SJSA1 (cell line): ENCODE measurements at places on chromosomes 16 and 17. TPM values are rescaled to one million over a fixed set of nuclear protein-coding genes. Genes with fewer than 3 reads are reported as not detected.

DNA sequence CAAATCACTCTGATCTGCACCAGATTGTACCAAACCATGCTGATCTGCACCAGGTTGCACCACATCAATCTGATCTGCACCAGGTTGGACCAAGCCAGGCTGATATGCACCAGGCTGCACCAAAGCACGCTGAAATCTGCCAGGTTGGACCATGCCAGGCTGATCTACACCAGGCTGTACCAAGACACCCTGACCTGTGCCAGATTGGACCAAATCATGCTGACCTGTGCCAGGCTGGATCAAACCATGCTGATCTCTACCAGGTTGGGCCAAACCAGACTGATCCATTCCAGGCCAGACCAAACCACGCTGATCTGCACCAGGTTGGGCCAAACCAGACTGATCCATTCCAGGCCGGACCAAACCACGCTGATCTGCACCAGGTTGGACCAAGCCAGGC lies 15.5 kb downstream of the QRICH2 start:
- no peak for DNase-seq

DNA sequence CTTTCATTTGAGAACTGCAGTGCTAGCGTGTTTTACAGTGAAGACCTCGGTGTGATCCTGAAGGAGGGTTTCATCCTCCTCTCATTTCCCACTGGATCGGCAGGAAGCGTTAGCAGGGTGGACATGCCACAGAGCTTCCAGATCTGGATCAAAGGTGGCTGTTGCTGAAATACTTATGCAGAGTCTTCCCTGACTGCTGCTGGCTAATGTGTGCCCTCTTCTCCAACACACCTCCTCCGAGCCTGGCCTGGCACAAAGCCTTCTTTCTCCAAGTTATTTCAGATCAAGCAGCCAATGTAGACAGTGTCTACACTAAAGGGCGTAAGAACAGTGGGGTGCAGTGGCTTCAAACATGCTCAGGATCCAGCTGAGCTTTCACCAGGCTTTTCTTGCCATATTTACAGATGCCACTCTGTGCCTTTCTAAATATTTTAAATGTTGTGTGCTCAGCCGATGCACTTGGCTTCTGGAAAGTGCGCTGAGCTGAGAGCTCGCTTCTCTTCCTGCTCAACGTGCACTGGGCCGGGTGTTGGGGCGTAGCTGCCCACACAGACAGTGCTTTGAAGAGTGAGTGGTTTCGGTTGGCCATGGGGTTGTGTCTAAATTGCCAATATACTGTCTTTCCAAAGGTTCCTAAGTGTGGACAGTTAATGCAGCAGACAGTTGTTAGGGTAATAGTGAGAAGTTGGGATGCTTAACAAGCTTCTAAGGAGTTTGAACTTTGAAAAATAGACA lies 2.1 kb downstream of the ZNF750 start:
- DNase-seq: no peak

DNA sequence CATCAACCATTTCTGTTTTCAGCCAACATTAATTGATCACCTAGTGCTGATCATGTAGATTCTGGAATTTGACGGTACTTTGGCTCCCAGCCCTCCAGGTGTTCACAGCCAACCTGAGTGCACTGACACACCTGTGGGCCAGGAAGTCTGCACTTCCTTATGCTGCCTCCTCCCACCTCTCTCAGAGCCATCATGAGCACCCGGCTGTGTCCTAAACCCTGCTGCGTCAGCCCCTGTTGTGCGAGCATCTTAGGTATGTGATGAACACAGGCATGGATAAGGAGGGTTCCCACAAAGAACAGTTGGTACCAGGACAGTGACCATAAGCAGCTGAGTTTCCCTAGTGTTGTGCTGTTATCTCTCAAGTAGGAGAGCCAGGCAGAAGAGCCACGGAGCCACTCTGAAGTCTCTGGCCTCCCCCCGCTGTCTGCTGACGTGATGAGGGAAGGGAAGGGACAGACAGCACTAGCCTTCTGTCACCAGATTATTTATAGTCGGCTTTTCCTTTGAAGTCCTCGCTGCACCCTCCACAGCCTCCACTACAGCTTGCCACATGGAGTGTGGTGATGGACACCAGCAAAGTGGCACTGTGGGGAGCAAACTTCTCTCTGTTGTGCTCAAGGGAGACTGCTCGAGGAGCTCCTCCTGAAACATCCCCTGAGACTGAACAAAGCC lies 162.8 kb upstream of the ANKFN1 start:
- DNase-seq: no peak

DNA sequence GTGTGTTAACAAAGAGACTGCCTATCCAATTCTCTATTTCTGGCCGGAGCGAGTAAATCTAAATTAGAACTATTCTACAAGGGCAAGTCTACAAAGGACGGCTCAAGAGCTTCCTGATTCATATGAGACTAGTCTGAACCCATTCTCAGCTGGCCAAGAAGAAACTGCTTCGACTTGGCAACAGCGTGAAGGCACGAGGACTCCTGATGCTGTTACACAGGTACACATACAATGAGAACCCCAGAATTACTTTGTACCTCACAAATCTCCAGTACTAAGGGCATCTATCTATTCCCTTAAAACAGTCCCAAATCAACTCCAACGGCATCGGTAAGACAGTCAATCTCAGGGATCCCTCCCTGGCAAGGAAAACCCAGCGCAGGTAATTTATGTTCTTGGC lies 1.5 kb downstream of the CRK start:
- no peak for DNase-seq

- no peak for DNase-seq
These were observed 97.7 kb downstream of the ZNF18 start for GRCh38 chr17:11899537-11899942.

PLXDC1 gene
- total RNA-seq: not detected in 2 replicates
